Suppressor macrophage (primary cell): ENCODE measurements at places on chromosomes 3 and 15.

- DNase-seq = no peak
Observed at GRCh38 chr3:66709532-66709931, 208.7 kb upstream of the LRIG1 start.

GRCh38 chr15:53454843-53455721 is 304.4 kb downstream of the WDR72 start:
- no peak for DNase-seq

DNA sequence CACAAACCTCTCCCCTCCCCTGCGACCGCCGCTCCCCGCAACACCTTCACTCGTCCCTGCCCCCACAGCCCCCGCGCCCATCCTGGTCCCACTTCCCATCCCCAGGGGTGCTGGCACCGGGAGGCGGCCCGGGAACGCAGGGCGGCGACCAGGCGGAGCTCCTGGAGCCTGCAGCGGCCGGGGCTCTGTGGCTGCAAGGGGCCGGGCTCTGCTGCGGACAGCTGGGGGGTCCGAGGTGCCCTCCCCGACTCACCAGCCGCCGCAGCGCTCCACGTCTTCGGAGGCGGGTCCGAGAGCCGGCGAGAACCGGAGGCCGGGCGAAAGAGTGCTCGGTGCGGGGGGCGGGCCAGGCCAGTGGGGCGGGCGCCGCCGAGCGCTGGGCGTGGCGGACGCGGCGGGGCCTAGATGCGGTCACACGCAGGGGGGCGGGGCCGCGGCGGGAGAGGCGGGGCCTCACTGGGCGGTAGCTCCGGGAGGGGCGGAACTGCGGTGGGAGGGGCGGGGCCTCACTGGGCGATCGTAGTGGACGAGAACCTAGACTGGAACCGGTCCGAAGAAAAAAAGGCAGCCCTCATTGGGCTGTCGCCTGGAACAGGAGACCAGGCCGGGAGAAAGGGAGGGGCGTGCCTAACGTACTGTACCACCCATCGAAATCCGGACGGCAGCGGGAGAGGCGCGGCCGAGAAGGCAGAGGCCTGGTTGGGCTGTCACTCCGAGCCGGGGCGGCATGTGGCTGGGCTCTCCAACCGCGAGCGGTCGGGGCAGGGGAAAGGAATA is at the start of gene ANO10:
Gene ANO10, minus strand, starts transcription at position 356 of the 777 bp plus-strand sequence. CDS start 16,159 bp downstream, outside the sequence.
- DNase-seq = peak; percentile 100

DNA sequence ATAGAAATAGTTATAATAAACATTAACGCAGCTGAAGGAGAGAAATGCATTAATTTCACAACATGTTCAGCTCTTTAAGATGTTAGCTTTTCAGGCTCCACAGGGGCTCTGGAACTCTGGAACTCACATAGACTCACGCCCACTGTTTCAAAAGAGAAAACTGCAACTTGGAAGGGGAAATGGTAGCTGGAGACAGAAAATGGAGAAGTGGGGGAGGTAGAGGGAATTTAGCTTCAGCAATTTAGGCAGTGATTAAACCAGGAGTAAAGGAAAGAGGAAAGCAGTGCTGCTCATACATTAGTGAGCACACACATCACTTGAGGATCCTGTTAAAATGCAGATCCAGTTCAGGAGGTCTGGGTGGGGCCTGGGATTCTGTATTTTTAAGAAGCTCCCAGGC is 274.8 kb upstream of the TRIM42 start:
- DNase-seq = peak; percentile 75

- DNase-seq = no peak
Observed at GRCh38 chr3:177640319-177640965, 443.2 kb upstream of the TBL1XR1 start.

DNA sequence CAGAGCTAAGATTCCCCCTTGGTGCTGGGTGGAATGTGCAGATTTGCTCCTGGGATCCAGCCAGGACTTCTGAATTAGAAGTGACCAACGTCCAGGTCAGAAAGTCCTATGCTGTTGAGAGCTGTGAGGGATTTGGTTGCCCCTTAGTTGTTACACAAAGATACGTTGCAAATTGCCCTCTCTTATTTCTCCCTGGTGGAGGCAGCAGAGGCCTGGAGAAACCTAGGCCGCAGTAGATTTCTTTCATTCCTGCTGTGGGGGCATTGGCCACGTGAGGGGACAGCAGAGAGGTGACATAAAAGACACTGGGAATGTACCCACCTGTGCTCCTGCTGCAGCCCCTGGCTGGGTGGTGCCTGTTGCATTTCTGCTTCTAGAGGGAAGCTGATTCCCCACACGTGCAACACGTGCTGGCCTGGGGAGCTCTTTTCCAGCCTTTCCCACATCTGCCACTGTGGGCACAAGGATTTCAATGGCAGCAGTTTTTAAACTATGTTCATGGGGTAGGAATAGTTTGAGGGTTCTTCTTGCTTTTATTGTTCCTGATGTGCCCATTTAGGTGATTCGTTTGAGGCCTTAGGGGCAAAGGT is 65.7 kb downstream of the SYNM start:
- DNase-seq = no peak

GRCh38 chr3:147729641-147730040 is 320.5 kb downstream of the ZIC1 start:
- no peak for DNase-seq

DNA sequence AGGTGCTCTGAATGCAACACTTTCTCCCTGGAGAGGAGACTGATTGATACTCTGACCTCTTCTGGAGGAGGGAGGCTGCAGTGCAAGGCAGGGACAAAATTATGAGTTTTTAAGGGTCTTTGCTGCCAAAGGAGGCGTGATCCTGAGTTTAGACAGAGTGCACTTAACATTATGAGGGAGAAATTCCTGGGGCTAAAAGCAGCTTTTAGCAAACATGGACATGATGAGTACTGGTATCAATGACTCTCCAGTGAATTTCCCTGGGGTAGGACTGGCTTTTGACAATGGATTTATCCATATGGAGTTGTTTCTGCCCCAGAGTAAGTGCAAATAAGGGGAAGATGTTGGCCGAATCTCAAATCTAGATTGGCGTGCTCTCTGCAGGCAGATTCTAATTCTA is 133.1 kb downstream of the THSD4 start:
- no peak for DNase-seq

GRCh38 chr3:9069971-9070370 is 106.7 kb upstream of the RAD18 start:
- DNase-seq = no peak

DNA sequence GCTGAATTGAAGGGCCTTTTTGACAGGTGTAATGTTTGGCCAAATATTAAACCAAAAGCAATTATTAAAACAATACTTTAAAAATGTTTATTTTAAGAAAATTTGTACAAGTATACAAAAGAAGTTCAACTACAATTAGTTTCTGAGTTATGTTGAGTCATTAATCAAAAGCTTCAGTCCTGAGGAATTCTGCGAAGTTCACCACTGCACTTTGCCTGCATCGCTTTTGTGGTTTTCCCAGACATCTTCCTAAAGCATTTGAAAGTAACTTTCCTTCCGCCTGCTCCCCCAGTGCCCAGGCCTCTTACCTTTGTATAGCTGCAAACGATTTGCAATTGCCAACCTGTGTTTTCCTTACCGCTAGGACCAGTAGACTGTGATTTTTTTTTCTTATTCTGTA is 69.5 kb downstream of the KCNAB1 start:
- no peak for DNase-seq

GRCh38 chr15:74598126-74598842 is 17.4 kb upstream of the CLK3 start:
- peak; percentile 95 for DNase-seq

DNA sequence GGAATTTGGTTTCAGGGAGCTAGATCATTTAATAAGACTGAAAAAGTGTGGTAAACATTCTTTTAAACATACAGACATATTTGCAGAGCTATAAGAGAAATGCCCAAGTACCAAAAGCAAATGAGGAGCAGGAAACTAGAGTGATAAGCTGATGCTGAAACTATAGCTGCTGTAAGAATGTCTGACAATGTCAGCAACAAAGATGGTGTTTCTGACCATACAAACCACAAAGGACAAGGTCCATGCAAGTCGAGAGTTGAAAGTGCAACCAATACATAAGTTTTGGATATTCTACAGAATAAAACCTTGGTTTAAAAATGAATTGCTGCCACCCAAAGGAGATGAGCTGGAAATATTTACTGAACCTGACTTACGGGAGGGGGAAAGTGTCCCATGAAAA is 610.2 kb downstream of the TBL1XR1 start:
- DNase-seq = no peak

DNA sequence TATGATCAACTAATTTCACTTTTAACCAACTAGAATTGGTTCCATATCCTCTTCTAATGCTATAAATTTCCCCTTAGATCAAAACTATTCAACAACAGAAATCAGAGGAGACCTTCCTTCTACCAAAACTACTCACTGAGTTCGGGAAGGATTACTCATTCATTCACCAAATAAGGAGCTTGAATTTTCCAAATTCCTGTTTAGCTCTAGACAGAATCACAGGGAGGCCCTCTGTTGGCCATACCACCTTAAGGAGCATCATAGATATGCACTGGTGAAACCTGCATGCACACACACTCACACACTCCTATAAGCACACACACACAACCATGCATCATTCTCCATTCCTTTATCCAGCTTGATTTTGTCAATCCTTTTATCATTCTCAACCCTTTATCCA is 49.0 kb downstream of the SUCLG2 start:
- no peak for DNase-seq

DNA sequence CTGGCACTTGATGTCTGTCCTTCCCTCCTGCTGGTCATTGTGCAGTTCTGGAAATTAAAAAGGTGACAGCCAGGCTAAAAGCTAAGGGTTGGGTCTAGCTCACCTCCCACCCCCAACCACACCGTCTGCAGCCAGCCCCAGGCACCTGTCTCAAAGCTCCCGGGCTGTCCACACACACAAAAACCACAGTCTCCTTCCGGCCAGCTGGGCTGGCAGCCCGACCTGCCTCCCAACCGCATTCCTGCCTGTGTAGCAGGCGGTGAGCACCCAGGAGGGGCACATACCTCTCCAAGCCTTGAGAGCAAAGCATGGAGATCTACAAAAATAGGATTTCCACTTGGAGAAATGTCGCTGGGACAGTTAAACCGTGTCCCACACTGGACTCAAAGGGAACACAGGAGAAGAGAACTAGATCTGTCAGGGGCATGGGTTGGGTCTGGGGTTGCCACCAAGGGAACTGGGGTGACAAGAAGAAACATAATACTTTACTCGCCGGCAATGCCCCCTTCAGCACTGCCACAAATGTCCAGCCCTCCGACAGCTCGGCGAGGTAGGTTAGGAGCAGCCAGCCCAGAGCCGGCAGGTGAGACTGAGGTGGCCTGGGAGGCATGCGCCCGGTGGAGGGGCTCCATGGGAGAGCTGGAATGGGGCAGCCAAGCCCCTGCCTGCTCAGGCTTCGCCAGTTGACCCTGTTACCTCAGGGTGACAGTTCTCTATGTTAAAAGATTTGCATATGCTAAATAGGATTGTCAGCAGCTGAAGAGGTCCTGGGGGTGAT is 52.2 kb downstream of the EXOG start:
- no peak for DNase-seq

GRCh38 chr15:39269352-39269751 is 311.5 kb upstream of the THBS1 start:
- DNase-seq = no peak

GRCh38 chr15:92002666-92003065 is 149.2 kb downstream of the SLCO3A1 start:
- no peak for DNase-seq

GRCh38 chr3:119084371-119085069 is 49.9 kb upstream of the IGSF11 start:
- DNase-seq = no peak

- no peak for DNase-seq
Observed at GRCh38 chr15:50886611-50887345, 21.7 kb upstream of the AP4E1 start.

GRCh38 chr3:61535826-61536225 is 25.5 kb upstream of the PTPRG start:
- no peak for DNase-seq

DNA sequence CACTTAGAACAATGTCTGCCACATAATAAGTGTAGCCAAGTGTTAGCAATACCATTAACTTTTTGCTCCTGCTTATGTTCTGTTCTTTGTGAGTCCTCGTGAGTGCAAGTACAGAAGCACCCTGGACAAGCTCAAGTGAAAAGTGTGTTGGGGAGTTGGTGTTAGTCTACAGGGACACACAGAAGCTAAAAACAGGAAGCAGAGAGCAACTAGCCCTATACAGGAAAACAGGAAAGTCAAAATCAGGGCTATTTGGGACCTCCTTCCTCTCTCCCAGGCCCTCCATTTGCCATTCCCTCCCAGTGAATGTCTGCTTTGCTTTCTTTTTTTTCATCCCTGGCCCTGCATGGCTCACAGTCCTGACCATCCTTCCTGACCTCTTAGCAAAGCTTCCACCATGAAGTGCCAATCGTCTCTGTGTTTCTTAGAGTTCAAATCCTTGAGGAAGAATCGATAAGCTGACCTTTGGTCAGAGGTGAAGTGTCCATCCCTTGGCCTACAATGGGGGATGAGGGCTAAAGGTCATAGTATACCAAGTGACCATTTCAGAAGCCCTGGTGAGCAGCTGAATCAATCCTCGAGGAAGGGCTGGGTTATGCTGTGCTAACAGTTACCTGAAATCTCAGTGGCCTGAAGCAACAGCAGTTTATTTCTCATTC is 328.2 kb downstream of the SHQ1 start:
- peak; percentile 42 for DNase-seq

DNA sequence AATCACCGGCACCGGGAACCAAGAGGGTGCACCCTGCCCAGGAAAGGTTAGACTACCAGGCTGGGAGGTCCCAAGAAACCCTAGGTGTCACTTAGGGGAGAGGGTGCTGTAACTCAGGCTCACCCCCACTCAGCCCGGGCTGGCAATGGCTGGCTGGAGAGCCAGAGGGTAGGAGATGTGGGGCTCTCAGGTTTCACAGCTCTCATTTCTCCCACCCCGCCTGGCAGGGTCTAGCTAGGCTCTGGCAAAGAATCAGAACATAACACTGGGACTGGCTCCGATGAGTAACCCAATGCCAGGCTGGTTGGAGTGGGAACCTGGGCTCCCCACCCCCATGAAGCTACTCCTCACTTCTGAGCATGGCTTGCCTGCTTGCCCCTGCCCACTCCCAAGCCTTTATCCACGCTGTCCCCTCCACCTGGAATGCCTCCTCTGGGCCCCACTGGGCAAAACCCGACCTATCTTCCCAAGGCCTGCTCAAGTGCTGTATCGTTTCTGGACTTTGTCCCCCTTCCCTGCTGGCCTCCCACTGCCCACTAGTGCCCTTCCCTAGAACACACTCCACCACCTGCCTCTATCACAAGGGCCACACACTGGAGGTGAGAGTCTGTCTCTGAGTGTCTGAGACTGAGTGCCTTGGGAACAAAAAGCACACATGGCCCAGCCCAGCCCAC is 2.0 kb downstream of the CIB2 start:
- DNase-seq = no peak

- DNase-seq = peak; percentile 9
Observed at GRCh38 chr3:40768536-40768935, 243.8 kb downstream of the ZNF621 start.
